ENCODE measurements at places on chromosomes 13 and 19. TPM values are rescaled to one million over a fixed set of nuclear protein-coding genes. Genes with fewer than 3 reads are reported as not detected.

The OXGR1 gene
- not detected for total RNA-seq

The FAM124A gene
- 2.1 TPM for total RNA-seq

The CPB2 gene
- total RNA-seq, result not detected

The EFNB2 gene
- total RNA-seq, result 3.0 TPM

The FLT3 gene
- not detected for total RNA-seq

The CTU1 gene
- 12.5 TPM for total RNA-seq

The ZNF491 gene
- total RNA-seq, result not detected

The CBLC gene
- total RNA-seq, result not detected

The CILP2 gene
- 0.24 TPM for total RNA-seq

The ADM5 gene
- total RNA-seq, result 3.4 TPM

The PLEKHF1 gene
- 11.4 TPM for total RNA-seq

The CACNG8 gene
- total RNA-seq, result 1.2 TPM

The RASL11A gene
- 2.8 TPM for total RNA-seq

The MRPL54 gene
- 62.9 TPM for total RNA-seq

The HNRNPA1L2 gene
- 4.7 TPM for total RNA-seq

The PLPP2 gene
- 78.6 TPM for total RNA-seq

The IL4I1 gene
- 1.2 TPM for total RNA-seq

The FGF22 gene
- 1.2 TPM for total RNA-seq

The PIP5K1C gene
- total RNA-seq, result 9.7 TPM

The MCEMP1 gene
- total RNA-seq, result not detected

The DIRAS1 gene
- 4.3 TPM for total RNA-seq

The PLPPR3 gene
- 4.9 TPM for total RNA-seq

The GRIK5 gene
- total RNA-seq, result 0.72 TPM

The MIA gene
- 0.57 TPM for total RNA-seq

The CYP2F1 gene
- total RNA-seq, result not detected

The IGSF23 gene
- total RNA-seq, result 0.31 TPM

The PLK5 gene
- total RNA-seq, result not detected

The NTF4 gene
- 0.46 TPM for total RNA-seq

The CLDN10 gene
- 0.21 TPM for total RNA-seq

The KLK12 gene
- not detected for total RNA-seq

The PALM3 gene
- total RNA-seq, result 2.2 TPM

The FOXA3 gene
- total RNA-seq, result 0.83 TPM

The OR7A5 gene
- total RNA-seq, result not detected

The ZNF790 gene
- 0.25 TPM for total RNA-seq

The PALM gene
- 17.8 TPM for total RNA-seq

The RAB3A gene
- total RNA-seq, result 0.69 TPM

The CPT1C gene
- total RNA-seq, result 15.0 TPM

The ZNF600 gene
- 0.15 TPM for total RNA-seq

The FTL gene
- total RNA-seq, result 19,575 TPM

The ZNF30 gene
- 4.7 TPM for total RNA-seq

The DCT gene
- not detected for total RNA-seq

The KLK5 gene
- not detected for total RNA-seq

The CCDC8 gene
- total RNA-seq, result not detected

The LRRC4B gene
- 0.93 TPM for total RNA-seq

The PSG3 gene
- 0.15 TPM for total RNA-seq

The PCDH17 gene
- not detected for total RNA-seq

Measured in A549 treated with CORT108297 at 1 μM for 4 hours (cell line).